HT-29 (cell line): ENCODE measurements at places on chromosomes 5 and 9. TPM values are rescaled to one million over a fixed set of nuclear protein-coding genes. Genes with fewer than 3 reads are reported as not detected.
A peak's percentile ranks its signal among the peaks of the same experiment; 100 is the strongest.

SLC6A3 gene
- total RNA-seq, result not detected in 2 replicates

- DNase-seq, result no peak
Measured at GRCh38 chr9:134678666-134679443, 37.3 kb downstream of the COL5A1 start.

DNA sequence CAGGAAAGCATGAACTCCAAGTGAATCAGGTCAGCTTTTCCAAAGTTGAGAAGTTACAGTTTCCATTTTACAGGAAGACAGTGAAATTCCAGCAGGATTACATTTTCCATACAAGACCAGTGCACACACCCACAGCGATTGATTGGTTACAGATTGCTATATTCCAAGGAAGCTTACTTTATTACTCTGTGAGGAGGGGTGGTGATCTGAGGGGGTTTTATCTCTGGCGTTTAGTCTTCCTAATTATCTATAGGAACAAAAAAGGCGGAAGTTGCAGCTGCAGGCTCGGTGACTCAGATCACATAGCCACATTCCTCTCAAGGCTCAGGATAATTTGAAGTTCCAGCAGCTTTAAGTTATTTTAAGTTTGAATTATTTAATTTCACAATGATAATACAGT lies 450.4 kb upstream of the NMUR2 start:
- no peak for DNase-seq

DNA sequence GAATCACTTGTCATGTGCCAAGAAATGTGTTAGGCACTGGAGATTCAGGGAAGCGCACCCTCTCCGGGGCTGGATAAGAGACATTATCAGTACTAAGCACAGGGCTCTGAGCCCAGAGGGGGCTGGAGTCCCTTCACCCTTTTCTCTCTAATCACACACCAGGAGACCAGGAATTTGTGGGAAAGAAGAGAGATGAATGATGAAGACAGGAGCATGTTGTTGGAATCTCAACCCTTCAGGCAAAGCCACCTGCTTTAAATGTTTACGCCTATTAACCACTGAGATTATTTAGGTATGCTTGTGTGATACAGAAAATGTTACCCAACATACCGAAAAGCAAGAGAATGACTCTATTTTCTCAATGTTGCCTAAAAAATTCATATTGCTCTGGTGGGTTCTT lies 119.8 kb downstream of the ENTREP1 start:
- DNase-seq, result no peak

DNA sequence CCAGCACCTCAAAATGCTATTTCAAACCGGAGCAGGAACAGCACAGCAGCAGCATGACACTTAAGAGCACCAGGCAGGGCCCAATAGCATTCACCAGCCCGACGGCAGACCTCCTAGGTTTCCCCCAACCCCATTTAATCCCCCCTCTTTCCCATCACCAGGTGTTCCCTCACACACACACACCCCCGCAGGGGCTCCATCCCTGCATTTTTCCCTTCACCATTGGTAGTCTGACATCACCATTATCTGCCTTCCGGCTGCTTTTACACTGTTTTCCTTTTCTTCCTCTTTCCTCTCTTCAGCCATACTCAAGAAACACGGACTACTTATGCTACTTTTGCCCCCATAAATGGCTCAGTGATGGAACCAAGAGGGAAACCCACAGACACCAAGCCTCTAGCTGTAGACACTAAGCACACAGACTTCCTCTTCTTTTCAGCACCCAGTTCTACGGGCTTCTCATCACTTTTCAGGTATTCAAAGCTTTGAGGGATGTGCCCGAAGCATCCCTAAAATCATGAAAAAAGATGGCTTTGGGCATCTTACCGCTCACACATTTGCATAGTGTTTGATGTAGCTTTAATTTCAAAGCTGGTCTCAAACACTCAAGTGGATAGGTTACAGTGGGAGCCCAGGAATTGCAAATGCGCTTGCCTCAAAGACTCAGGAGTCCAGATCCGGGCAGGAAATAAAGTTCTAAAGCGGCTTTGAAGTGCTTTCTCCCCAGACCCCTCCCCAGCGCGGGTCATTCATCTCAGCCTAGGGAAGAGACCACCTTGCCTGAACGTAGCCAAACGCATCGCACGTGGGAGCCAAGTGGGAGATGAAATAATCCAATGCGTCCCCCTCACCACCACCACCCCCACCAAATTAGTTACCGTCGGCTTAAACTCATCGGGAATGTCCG lies 141.5 kb downstream of the TSSK1B start:
- DNase-seq, result no peak

MCCC2 gene
- 55.8 and 56.1 TPM in 2 replicates for total RNA-seq

PALM2AKAP2 gene
- not detected in 2 replicates for total RNA-seq

DNA sequence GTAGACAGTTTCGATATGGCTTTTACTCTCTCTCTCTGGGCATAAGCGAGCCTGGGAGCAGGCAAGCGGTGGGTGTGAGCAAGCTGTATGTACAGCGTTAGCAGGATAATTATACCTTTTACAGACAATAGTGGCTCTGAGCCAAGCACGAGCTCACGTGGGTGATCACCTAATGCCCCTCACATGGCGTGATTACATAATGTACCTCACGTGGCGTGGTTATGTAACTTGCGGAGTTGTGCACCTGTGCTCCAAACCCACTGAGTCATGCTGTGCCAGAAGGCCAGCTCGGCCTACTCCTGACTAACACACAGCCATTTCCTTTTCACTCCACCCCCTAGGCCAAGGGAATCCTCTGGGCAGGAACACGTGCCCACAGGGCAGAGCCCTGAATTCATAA lies 797.2 kb downstream of the EFNA5 start:
- DNase-seq, result no peak

GRCh38 chr9:33742051-33742450 lies 53.3 kb upstream of the PRSS3 start:
- DNase-seq, result no peak

GRCh38 chr9:137270929-137271695 lies 6.4 kb upstream of the TOR4A start:
- DNase-seq, result no peak

GRCh38 chr9:121598167-121598964 lies 53.1 kb upstream of the DAB2IP start:
- DNase-seq, result peak; percentile 65

FOXD4L6 gene
- 0.03 TPM in 1 of 2 replicates, not detected in the other for total RNA-seq

DNA sequence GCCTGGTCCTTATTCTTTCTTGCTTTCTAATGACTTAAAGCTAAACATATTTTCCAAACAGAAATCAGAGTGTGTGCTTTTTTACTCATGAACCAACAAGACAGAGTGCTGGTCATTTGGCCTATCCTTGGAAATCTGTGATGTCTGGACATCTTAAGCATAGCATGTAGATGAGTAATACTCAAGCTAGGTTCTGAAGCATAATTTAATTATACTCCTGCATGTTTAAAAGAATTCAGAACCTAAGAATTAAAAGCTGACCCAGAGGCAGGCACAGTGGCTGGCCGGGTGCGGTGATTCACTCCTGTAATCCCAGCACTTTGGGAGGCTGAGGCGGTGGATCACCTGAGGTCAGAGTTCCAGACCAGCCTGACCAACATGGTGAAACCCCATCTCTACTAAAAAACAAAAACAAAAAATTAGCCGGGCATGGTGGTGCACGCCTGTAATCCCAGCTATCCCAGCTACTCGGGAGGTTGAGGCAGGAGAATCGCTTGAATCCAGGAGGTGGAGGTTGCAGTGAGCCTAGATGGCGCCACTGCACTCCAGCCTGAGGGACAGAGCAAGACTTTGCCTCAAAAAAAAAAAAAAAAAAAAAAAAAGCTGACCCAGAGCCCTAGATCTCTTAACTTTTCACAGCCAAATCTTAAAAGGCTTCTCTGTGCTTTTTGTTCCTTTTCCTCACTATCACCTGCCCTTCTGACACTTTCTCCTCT lies 16.2 kb upstream of the TJP2 start:
- DNase-seq, result no peak

GRCh38 chr5:1540166-1540565 lies 16.4 kb upstream of the LPCAT1 start:
- no peak for DNase-seq

IL5 gene
- total RNA-seq, result not detected in 2 replicates

GRCh38 chr5:428219-428618 lies 14.8 kb upstream of the EXOC3 start:
- DNase-seq, result no peak

CYLC2 gene
- not detected in 2 replicates for total RNA-seq

DNA sequence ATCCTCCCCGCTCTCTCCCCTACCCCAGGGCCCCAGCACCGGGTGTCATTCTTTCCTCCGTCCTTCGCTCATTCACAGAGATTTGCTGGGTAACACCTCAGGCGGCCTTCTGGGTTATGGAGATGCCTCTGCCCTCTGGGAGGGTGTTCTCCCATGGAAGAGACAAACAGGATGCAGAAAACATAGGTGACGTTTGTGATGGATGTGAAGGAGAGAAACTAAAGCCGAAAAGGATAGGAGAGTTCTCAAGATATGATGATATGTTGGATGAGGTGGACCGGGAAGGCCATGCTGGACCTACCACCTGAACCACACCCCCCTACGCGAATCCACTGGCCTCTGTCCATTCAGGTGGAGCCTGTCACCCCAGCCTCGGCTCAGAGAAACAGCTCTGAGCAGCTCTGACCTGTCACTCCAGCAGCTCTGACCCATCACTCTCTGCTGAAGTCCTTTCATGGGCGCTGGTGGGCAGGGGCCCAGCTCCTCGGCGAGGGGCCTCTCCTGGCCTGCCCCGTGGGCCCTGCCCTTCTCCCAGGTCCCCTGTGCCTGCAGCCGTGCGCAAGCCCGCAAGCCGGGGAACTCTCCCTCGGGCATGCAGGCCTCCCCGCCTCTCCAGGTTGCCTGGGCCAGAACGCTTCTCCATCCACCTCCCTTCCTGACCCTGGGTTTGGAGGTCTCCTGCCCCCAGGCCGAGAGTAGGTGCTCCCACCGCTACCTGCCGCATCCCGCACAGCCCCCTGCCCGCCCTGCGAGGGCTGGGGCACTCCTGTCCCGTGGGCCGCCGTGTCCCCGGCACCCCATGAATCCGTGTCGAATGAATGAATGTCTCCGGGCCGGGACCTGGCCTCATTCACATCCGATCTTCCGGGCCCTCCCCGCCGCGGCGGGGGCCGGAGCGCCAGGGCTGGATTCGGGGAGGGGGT lies 717 bp upstream of the NCS1 start:
- no peak for DNase-seq

GRCh38 chr5:124504081-124504916 lies 242.1 kb downstream of the ZNF608 start:
- DNase-seq, result no peak

MCC gene
- total RNA-seq, result not detected in 2 replicates

SV2C gene
- total RNA-seq, result 0.05 TPM in 1 of 2 replicates, not detected in the other

DNA sequence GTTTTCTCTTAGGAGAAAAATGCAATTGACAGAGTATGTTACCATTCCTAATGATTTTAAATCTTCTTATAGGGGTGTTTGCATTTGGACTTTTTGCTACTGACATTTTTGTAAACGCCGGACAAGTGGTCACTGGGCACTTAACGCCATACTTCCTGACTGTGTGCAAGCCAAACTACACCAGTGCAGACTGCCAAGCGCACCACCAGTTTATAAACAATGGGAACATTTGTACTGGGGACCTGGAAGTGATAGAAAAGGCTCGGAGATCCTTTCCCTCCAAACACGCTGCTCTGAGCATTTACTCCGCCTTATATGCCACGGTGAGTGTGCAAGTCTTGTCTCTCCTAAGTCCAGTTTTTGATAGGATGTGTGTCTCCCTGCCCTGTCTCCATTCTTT lies 75.7 kb downstream of the BAAT start:
- DNase-seq, result no peak

- no peak for DNase-seq
Measured at GRCh38 chr9:88577256-88578120, 42.5 kb downstream of the NXNL2 start.

DNA sequence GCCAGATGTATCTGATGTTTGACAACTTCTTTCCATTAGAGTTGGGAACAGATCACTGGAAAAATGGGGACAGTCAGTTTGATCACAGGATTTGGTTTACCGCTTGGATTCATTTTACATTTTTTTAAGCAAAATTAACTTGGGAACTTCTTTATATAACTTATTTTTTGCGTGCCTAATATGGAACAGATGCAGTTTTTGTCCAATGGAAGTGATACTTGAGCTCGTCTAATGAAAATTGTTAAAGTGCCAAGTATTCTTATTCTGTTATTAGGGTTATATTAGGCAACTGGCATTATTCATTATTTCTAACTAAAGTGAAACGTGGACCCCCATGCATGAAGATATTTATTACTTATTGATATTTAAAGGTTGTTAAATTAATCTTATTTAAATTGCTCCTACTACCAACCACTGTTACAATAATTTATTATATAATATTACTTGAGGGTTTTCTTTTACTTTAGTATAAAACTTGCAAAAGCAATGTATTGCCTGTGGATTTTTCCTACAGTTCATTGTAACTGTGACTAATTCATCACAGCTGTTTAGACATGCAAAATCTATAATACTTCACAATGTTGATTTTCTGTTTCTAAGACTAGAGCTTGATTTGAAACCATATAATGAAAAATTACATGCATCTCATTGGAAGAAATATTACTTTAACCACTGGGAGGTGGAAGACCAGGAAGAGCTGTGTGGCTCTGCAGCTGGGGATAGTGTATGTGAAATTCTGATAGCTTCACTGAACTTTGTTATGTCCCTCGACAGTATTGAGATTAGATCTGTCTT lies 787.3 kb upstream of the WWC1 start:
- DNase-seq, result no peak

DNA sequence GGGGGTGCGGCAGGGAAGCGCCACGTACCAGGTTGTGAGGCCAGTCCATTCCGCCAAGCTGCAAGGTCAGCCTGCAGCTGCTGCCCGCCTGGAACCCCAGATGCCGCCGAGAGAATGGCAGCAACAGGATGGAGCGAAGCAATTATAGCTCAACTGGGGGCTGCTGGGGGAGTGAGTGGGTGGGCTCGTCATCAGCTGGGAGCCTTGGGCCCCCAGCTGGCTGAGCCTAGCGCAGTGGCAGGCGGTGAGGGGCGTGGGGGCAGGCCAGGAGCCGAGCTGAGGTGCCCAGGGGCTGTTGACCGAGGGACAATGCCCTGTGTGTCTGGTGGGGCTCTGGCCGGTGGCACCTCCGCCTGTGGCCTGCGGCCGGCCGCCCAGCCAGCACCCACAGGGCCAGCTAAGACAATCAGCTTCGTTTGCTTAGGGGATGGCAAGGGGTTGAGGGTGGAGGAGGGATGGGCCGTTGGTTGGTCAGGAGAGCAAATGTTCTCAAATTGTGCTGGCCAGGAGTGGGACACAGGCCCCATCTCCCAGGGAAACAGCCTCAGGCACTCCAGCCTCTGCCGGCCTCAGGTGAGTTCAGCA lies at the start of gene IL17B:
IL17B (minus strand) TSS at position 116 of the 585 bp plus-strand sequence; CDS start at position 49, 67 bp downstream.
- DNase-seq, result no peak

SLC6A18 gene
- total RNA-seq, result not detected in 2 replicates

GRCh38 chr9:90038763-90039162 lies 434.0 kb downstream of the GADD45G start:
- no peak for DNase-seq

- peak; percentile 71 for DNase-seq
Measured at GRCh38 chr5:57989378-57989777, 470.5 kb downstream of the PLK2 start.

DNA sequence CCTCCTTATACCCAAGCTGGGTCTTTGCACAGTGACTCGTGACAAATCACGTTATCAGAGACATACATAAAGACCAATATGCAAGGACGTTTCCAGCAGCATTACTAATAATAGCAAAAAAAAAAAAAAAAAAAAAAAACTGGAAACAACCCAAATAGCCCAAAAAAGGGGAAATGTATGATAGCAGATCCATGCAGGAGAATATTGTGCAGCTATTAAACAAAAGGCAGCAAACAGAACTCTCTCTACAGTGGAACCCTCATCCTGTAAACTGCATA lies 37.7 kb downstream of the C5orf15 start:
- DNase-seq, result no peak
